Body of pancreas (tissue), 4 donors: ENCODE measurements at places on chromosomes 6 and 20. TPM values are rescaled to one million over a fixed set of nuclear protein-coding genes. Genes with fewer than 3 reads are reported as not detected.

The AVP gene
- total RNA-seq = not detected

The NNAT gene
- total RNA-seq = not detected

- H3K4me3 ChIP-seq = no peak overlapping the region
- H3K4me1 ChIP-seq = no peaks in the 10 kb centered on the region
- H3K36me3 ChIP-seq = no peaks in the 10 kb centered on the region
These were observed 287.6 kb upstream of the SOX4 start for GRCh38 chr6:21305893-21306332.

DNA sequence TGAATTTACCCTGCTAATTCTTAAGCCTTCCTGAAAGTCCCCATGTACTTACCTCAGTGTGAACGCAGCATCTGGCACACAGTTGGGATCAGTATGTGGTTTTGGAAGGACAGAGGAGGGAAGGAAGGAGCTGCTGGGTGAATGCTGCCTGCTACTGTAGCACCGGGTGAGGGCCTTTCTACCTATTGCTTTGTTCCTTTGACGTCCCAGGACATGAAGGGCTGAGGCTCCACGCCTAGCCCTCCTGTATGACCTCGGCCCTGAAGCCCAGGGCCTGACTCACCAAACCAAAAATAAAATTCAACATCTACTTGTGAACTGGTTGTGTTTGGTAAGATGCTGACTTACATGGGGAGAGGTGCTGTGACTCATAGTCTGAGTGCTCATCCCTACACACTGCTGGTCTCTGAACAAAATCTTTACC, 51.1 kb downstream of the ARID1B start:
- peak; percentile 70 for DNase-seq
- H3K27ac ChIP-seq = peak overlapping the region; percentile 45
- H3K36me3 ChIP-seq = no peaks in the 10 kb centered on the region
- no peak overlapping the region for H3K4me3 ChIP-seq
- H3K4me1 ChIP-seq = peaks cover 43% of the 10 kb centered on the region
- H3K27me3 ChIP-seq = no peaks in the 10 kb centered on the region

DNA sequence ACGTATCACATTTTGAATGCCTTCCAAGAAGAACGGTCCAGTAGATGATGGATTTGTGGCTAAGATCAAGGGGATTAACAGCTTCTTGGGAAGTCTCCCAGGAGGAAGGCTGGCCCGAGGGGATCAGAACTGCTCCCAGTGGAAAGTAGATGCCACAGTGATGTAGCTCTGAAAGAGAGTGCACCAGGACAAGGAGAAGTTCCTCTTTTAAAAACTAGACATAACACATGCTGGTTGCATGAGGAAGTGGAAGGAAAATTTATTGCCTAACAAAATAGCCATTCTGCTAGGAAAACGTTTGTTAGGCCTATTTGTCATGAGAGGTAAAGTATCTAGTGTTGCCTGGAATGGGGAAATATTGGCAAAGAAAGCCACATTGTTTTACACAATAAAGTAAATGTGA, 87.8 kb downstream of the CDH26 start:
- H3K27me3 ChIP-seq = no peaks in the 10 kb centered on the region
- H3K27ac ChIP-seq = no peak overlapping the region
- H3K4me1 ChIP-seq = peaks cover 8% of the 10 kb centered on the region
- no peak overlapping the region for H3K4me3 ChIP-seq
- DNase-seq = no peak

GRCh38 chr6:69216127-69216526, 580.7 kb downstream of the LMBRD1 start:
- no peak overlapping the region for H3K27ac ChIP-seq
- no peaks in the 10 kb centered on the region for H3K36me3 ChIP-seq
- no peak for DNase-seq
- H3K27me3 ChIP-seq = no peaks in the 10 kb centered on the region

- H3K4me3 ChIP-seq = peak overlapping the region; percentile 84
- DNase-seq = peak; percentile 70
- H3K27me3 ChIP-seq = no peaks in the 10 kb centered on the region
- H3K36me3 ChIP-seq = no peaks in the 10 kb centered on the region
These were observed 469 bp downstream of the SYNJ2 start for GRCh38 chr6:157982102-157982562.
